ENCODE measurements at places on chromosomes 6 and 20.

DNA sequence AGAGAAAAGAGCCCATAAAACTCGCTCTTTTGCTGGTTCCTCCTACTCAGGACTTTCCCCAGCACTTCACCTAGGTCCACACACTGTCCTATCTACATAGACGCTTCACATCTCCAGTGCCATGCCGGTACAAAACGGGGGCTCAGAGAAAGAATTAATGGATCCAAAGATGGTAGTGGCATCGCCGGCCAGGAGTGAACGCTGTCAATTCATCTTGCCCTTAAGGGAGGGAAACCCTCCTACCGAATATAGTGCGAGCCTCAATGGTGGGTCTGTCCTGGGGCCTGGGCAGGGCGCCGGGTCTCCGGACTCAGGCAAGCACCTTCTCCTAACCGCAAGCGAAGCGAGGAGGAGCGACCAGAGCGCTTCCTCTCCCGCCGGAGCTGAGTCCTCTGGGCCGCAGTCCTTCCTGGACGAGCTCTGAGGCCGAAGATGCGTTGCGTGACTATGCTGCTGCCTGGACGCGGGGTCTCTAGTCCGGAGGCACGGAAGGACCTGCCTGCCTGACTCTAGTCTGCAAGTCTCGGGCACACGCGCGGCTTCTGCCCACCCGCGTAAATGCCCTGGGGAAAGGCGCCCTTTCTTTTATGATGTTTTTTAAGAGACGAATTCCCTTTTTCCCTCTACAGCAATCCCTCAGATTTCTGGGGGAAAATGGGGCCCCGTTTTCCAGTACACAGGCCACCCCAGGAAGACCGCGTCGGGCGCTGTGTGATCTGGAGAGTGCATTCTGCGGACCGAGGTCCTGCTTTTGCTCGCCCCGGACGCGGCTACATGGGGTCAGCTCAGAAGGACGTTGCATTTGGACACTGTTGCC, 100.1 kb upstream of the PRDM1 start:
- DNase-seq, result no peak

GRCh38 chr20:44218446-44218845, 7.9 kb upstream of the OSER1 start:
- no peak for DNase-seq

DNA sequence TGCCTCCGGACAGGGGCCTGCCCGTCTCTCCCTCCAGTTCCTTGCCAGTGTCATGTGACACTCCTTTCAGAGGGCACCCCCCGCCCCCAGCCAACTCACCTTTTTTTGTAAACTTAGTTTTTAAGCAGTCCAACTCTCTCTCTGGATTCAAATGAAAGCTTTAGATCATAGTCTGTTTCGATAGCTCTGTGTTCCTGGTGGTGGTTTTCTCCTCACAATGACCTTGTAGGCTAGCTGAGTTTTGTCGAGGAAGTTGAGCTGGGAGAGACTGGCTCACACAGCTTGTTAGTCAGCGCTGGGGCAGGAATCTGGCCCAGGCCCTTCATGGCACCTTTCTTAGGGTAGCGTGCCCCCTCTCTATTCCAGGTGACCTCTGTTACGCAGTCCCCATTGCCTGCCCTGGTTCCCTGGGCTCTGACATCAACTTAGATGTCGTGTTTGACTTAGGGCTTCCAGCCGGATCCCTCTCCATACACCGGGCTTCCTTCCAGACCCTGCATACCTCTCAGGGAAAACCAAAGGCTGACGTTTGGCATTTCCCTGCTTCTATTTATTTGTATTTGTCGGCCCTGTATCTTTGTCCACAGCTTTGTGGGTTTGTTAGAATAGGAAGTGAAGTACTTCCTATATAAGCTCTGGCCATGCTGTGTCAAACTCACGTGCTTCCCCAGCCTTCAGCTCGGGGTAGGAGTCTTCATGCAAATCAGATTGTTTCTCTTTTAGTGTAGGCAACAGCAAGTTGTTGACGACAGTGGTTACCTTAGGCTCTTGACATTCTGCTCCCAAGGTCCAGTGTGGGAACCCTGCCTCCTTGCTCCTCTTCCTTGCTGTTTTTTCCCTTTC, 12.7 kb downstream of the IGF2R start:
- DNase-seq, result no peak

- DNase-seq, result no peak
These were observed 87.9 kb upstream of the RBM24 start for GRCh38 chr6:17193106-17193775.

DNA sequence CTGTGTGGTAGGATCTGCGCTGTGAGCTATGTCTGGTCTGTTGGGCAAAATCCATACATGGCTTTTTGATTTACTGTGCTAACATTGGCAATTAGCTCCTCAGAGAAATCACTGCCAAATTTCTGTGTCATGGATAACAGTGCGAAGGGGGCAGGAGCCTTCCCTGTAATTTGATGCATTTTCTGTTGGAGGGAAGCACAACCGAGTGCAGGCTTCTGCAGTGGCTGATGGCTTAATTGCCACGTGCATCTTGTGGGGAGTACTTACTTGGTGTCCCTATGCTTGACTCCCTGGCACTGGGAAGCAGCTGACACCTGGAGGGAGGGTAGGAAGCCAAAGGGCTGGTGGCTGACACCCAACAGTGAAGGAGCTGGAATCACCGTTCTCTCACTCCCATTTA, 99.3 kb upstream of the PROKR2 start:
- DNase-seq, result no peak

DNA sequence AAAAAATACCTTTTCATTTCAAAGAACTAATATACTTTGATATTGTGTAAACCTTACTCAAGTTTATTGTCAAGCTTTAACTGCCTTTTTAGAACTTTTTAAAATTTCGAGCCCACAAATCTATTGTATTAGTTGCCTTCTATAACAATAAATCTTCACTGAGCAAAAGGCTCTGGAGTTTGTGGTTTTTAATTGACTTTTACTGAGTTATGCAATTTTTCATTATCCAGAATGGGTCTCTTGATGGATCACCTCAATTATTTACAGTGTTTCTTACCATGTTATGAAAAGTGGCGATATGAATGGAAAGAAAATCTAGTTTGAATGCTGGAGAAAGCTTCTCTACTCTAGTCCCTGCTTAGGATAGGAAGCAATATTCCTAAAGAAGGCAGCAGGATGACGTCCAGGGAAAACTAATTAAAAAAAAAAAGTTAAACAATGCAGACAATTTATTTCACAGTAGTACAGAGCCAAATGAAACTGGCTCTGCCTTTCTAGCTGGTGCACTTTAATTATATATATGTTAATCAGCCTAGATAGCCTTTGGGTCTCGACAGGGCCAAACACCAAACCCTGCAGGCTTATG, 5.0 kb downstream of the ID4 start:
- no peak for DNase-seq

- no peak for DNase-seq
These were observed 68.4 kb downstream of the PCSK2 start for GRCh38 chr20:17295151-17295726.

DNA sequence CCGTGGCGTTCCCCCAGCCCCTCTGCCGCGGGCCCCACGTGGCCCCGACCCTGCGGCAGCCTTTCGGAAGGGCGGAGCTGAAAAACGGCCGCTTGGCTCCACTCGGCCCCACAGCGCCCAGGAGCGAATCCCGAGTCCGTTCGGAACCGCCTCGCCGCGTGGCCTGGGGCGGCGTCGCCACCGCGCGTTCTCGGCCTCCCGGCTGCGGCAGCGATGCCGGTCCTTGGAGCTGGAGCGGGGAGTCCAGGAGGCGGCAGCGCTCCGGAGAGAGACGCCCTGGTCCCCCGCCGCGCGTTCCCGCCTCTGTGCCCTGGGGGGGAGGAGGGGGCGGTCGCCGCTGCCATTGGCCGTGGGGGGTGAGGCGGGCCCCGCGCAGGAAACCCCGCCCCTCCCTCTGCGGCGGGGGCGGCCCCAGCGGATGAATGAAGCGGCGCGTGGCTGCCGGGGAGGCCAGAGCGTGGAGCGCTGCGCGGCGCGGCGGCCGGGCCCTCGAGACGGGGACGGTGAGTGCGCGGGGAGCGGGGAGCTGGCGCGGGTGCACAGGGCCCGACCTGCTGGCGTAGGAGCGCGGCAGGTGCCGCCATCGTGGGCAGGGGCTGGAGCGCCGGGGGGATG, at the start of gene SLCO4A1:
Gene SLCO4A1 (plus strand): TSS at position 453 of the 615 bp plus-strand sequence. CDS start 13,952 bp downstream, outside the sequence.
- DNase-seq, result peak; percentile 64

DNA sequence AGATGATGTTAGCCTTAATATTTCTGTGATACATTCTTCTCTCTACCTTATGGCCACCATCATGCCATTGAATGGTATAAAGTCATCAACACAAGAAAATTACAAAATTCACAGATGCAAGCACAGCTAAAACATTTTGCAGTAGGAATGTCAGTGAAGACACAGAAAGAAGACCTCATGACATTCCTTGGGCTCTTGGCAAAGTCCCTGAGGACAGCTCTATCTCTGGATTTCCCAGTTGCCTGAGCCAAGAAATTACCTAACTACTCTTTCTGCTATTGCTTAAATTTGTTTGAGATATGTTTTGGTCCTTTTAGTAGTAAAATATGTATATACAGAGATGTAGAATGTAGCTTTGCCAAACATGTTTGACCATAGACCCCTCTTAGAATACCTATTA, 201.0 kb upstream of the STXBP5 start:
- DNase-seq, result no peak

- no peak for DNase-seq
These were observed 28.4 kb downstream of the COL19A1 start for GRCh38 chr6:69894578-69895347.

DNA sequence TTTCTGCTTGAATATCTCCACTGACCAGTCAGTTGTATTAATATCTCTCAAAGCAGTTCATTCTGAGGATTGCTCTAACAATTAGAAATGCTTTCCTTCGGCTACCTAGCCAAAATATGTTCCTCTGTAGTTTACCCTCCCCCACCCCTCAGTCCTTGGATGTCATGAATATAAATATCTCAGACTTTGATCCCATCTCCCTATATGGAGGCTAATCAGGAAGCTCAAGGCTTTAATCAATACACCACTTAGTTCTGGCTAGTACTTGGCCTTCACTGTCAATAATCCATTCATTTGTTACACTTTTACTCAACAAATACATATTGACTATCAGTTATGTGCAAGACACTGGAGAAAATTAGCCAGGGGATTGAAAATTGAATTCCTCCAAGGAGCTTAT, 60.1 kb downstream of the CLIC5 start:
- no peak for DNase-seq

DNA sequence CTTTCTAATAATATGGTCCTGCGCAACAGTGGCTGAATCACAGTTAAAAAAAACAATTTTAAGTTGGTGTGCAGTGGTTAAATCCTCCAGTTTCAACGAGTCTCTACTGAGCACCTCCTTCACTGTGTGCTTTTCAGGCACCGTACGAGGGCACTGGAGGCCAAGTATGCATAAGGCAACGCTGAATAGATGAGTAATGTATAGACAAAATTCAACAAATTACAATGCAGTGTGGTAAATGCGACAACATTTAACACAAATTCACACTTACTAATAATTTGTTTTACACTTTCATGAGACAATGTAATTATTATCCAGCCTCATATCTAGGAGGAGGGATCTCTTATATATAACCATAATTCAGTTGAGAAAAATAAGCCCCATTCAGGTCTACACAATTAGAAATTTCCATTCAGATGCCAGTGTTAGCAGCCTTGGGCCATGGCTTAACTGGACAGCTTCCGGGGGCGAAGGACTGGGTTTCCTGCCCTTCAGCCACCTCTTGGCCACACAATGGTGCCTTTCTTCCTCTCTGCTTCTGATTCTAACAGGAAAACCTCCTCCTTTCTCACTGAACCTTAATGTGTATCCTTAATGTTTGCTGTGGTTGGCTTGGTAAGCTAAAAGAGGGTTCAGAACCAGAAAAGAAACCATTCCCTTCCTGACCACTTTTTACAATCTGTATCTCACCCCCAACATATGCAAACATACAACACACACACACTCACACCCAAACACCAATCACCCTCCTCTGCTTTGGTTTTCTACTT, 51.9 kb downstream of the B4GALT5 start:
- DNase-seq, result no peak

GRCh38 chr6:135474362-135474761, 23.2 kb downstream of the AHI1 start:
- no peak for DNase-seq

- DNase-seq, result no peak
These were observed 7.2 kb downstream of the TFAP2A start for GRCh38 chr6:10407674-10408054.

- no peak for DNase-seq
These were observed 12.4 kb upstream of the LRFN2 start for GRCh38 chr6:40599555-40599954.

- no peak for DNase-seq
These were observed 757 bp upstream of the SAMD3 start for GRCh38 chr6:130223508-130223907.

GRCh38 chr6:12935637-12936036, 219.1 kb downstream of the PHACTR1 start:
- no peak for DNase-seq

DNA sequence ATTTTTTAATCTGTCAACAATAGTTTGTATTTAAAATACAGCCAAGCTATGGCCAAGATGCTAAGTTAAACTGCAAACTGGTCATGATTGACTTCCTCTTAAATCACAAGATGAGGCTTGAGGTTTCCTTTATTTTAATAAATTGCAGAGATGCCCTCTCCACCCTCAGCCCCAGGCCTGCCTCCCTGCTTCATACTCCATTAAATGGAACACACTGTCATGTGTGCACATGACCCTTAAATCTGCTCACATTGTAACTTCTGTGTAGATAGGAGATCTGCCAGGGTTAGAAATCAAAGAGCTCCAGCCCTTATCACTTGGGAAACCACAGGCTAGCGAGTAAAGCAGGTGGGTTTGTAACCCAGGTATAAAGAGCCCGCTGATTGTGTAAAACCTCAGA, 20.8 kb downstream of the DUSP22 start:
- no peak for DNase-seq

- no peak for DNase-seq
These were observed 81.7 kb downstream of the ANKRD60 start for GRCh38 chr20:58146746-58147140.

GRCh38 chr20:13857304-13857703, 72.5 kb downstream of the NDUFAF5 start:
- DNase-seq, result no peak

Measured in NCI-H1417 treated with DMSO at 0.1 percent for 48 hours (cell line).